Putamen (tissue), 1 donor: ENCODE measurements at places on chromosomes 12 and 14.
A peak's percentile ranks its signal among the peaks of the same experiment; 100 is the strongest.

GRCh38 chr14:99820702-99821331 lies 27.6 kb downstream of the EML1 start:
- peak; percentile 78 for DNase-seq

GRCh38 chr12:26360062-26360461 lies 164.7 kb downstream of the SSPN start:
- DNase-seq = peak; percentile 48

GRCh38 chr12:79451978-79452377 lies 238.8 kb downstream of the PAWR start:
- DNase-seq = no peak

DNA sequence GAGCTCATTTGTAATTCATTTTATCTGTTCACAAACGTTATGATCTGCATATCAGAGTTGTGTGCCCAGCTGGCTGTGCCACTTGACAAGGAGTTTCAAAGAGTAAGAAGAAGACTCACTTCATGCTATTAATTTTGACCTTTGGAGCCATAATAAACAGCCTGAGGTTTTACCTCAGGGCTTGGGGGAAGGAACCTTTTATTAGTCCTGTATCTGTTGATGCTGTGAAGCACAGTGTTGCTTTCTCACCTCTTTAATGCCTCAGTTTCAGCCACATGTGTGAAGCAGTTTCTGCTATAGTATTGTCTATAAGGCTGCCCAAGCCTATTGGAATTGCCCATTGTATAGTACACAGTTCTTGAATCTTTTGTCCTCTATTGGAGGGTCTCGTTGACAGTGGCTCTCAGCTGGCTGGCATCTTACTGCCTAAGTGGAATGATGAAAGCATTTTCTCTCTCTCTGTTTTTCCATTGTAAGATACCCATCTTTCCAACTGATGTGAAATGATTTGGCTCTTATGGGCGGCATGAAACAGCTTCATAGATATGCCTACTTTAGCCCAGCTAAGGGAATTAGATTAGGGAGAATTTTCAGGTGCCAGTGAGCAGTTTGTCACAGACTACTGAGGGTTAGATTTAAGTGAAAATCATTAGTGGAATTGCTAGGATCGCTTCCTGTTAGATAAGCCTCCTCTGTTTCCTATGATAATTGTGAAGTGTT lies 34.7 kb downstream of the GPATCH2L start:
- DNase-seq = no peak

- no peak for DNase-seq
Observed at GRCh38 chr12:41745593-41745992, 399.1 kb downstream of the GXYLT1 start.

GRCh38 chr14:85295318-85295717 lies 234.6 kb upstream of the FLRT2 start:
- DNase-seq = no peak

DNA sequence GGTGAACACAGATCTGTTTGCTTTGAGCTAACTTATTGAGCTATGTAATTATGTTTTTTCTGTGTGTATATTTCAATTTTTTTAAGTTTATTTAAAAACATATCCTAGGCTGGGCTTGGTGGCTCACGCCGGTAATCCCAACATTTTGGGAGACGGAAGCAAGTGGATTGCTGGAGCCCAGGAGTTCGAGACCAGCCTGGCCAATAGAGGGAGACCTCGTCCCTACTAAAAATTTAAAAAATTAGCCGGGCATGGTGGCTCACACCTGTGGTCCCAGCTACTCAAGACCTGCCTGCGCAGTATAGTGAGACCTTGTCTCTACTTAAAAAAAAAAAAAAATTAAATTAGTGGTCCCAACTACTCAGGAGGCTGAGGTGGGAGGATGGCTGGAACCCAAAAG lies 16.2 kb upstream of the RNASE1 start:
- no peak for DNase-seq

- no peak for DNase-seq
Observed at GRCh38 chr12:25827747-25828146, 130.7 kb upstream of the RASSF8 start.

DNA sequence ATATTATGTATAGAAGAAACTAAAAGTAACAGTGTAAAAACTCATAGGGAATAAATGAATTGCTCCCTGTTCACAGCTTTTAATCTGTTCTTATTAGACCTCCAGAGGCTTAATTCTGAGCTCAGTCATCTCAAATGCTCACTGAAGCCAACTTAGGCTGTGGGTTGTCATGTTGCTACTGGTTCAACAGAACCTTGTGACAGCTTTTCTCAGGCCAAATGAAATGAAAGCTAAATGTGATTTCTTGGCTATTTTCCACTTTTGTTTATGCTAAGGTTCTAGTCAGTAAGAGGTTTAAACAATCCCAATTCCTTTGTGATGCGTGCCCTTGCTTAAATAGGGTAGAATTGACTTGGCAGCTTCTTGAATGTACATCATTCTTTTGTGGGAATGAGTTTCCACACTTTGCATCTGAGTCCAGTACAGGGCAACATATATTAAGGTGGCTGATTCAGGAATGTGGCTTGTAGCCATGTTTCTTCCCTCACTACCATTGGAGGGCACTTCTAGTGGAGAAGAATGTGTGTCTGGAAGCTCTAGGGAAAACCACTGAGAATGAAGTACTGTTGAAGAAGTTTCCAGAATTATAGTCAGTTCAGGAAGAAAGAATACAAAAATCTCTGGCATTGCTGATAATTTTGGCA lies 156.4 kb downstream of the NEDD1 start:
- DNase-seq = no peak

- no peak for DNase-seq
Observed at GRCh38 chr14:22474730-22475351, 114.2 kb downstream of the DAD1 start.
